ENCODE measurements at places on chromosomes 3 and 15.
A peak's percentile ranks its signal among the peaks of the same experiment; 100 is the strongest.

GRCh38 chr3:172082269-172082668 is 42.9 kb downstream of the FNDC3B start:
- no peak for DNase-seq

- no peak for DNase-seq
Measured at GRCh38 chr3:83500931-83501330, 1457.9 kb upstream of the CADM2 start.

DNA sequence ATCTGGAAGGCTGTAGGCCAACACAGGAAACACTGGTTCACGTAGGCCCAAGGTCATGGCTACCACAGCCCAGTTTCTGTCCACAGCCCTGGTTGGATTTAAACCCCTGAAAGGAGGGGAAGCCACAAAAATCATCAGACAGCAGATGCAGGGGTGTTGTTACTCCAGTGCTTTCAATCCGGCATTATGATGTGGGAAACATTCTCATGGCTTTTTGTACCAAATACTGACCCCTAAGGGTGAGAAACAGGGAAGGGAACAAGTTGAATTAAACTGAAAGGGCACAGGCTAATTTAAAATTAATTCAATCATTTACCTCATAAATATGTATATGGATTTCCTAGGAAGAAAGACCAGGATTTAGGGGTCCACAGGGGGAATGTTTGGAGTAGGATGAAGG is 375.6 kb downstream of the CTNNB1 start:
- DNase-seq, result no peak

GRCh38 chr3:153830552-153830951 is 290.6 kb upstream of the ARHGEF26 start:
- DNase-seq, result no peak

- DNase-seq, result no peak
Measured at GRCh38 chr3:102712896-102713295, 278.1 kb downstream of the ZPLD1 start.

DNA sequence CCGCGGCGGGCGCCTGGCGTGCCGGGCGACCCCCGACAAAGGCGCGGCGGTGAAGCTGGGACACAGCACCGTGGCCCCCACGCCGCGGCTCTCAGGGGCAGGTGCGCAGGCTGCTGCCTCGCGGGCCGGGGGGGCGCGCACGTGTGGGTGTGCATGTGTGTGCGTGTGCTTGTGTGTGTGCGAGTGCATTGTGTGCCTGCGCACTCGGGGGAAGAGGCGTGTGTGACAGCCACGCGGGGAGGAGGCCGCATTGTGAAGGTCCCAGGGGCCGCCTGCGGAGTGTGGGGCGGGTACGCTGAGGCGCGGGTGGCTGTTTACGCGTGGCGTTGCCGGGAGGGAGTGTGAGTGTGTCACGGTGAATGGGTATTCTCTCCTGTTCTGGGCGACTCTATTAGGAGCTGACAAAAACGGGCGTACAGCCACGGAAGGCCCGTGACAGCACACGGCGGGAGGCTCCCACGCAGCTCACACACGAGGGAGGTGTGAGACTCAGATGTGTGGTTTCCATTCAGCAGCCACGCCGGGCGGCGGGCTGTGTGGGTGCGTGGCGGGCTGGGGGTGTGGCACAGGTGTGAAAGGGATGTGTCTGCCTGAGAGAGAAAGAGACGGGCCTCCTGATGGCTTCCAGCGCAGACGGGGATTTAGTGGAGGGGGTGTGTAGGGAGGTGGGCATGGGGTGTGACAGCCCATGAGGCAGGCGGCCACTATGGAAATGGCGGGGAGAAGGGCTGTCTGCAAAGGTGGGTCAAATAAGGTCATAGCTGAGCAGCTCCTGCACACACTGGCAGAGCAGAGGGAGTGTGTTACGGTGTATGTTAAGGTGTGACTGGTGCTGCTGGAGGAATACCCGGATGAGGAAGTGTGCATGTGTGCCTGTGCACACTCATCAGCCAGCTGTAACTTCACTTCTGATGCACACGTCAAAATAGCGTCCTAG is 750 bp downstream of the PODXL2 start:
- peak; percentile 61 for DNase-seq

DNA sequence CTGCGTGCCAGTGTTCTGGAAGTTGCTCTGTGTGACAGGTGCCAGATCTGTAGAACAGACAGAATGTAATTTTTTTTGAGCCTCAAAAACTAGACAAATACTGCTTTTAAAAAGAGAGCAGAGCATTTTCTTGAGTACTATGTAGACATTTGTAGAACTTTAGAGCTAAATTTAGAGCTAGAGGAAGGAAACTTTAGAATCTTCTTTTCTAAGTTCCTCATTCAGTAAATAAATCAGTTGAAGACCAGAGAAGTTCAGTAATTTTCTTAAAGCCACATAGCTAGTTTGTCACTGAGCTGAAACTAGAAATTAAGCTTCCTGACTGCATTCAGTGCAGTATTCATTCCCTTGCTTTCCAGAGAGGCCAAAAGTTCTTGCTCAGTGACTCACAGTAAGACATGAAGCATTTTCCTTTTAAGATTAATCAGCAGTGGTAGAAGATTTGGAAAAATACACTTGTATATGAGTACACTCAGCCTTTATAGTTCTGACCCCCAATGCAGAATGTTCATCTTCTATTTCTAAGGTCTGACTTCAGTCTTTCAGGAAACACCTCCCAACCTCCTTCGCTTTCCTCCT is 83.6 kb upstream of the TSEN2 start:
- DNase-seq, result no peak

GRCh38 chr15:47997195-47998080 is 123.4 kb upstream of the SLC24A5 start:
- no peak for DNase-seq

- DNase-seq, result no peak
Measured at GRCh38 chr3:113695431-113695785, 1.0 kb downstream of the USF3 start.

DNA sequence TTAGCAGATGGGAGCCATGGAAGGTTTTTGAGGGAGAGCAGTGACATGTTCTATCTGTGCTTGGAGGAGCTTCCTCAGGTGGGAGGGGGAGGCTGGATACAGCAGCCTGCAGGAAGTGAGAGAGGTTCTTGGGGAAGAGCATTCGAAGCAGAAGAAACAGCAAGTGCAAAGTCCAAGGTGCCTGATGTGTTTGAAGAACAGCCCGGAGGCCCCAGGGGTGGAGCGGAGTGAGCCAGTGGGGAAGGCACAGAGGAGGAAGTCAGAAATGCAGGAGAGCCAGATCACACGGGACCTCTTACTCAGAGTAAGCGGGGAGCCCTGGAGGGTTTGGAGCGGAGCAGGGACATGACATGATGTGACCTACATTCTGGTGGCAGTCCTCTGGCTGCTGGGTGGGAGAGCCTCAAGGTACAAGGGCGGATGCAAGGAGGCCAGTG is 10.8 kb downstream of the ITGA11 start:
- DNase-seq, result no peak

GRCh38 chr3:71050538-71051258 is 532.8 kb downstream of the FOXP1 start:
- no peak for DNase-seq

- no peak for DNase-seq
Measured at GRCh38 chr15:74831813-74832495, 5.5 kb downstream of the CPLX3 start.

- DNase-seq, result no peak
Measured at GRCh38 chr3:137641879-137642704, 122.0 kb upstream of the SOX14 start.

GRCh38 chr3:44223299-44223698 is 18.4 kb upstream of the TOPAZ1 start:
- DNase-seq, result no peak

DNA sequence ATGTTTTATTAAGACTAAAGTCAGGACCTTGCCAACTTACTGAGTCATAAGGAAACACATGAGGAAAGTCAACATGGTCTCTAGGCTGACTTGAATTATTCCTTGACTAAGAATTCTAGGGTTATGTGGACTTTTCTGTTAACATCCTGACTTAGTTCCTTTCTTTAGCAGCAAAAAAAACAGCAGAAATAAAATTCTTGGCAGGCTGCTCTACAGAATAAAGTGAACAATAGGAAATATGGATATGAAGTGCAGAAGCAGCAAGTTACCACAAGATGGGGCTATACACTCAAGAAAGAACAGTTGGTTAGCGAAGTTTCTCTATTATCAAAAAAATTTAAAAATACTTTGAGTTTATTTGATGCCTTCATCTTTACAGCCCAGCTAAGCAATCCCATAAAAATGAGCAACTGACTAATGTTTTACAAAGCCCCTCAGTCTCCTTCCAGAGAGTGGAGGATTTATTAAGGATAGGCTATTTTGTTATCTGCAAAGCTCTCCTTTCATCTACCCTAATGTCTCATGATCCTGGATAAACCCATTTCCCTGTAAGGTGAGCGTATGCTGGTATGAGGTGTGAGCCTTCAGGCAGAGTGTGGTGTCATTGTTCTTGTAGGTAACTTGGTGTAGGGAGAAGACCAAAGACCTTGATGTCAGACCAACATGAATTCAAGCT is 23.1 kb upstream of the MCCC1 start:
- DNase-seq, result peak; percentile 50

GRCh38 chr3:66617351-66617750 is 116.5 kb upstream of the LRIG1 start:
- no peak for DNase-seq

GRCh38 chr3:192514081-192514753 is 213.1 kb downstream of the FGF12 start:
- DNase-seq, result peak; percentile 53

DNA sequence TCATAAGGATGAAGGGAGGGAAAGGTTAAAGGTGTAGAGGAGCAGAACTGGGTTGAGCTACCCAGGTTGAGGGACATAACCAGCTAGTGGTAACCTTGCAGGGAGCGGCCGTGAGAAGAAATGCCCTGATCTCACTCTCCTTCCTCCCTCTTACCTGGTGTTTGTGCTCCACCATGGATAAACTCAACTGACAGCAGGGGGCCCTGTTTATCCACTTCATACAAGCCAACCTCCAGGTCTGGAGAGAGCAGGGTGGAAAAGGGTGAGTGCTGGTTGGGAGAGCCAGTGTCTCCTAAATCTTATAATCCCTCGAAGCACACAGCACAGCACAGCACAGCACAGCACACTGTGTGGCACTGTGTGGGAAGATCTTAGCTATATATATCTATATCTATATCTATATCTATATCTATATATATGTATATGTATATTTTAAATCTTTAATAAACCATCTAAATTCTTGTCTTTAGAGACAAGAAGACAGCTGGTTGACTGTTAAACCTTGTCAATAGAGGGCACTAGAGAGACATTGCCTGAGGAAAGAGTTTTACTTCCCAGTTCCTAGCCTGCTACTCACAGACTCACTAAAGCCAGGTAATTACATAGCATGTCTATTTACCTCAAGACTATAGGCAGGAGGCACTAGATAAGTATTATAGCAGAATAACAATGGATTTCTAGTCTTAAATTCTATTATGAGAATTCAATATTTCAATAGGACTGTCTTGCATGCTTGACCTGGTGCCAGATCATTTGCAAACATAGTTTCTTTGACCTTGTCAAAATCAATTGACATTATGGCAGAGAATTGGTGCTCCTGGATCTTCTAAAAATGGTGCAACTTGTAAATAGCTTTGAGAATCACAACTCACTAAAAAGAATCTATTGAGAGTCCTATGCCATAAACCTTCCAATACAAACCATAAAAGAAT is 21.7 kb upstream of the FMN1 start:
- DNase-seq, result no peak

GRCh38 chr3:184757022-184757651 is 45.3 kb upstream of the MAGEF1 start:
- DNase-seq, result no peak

DNA sequence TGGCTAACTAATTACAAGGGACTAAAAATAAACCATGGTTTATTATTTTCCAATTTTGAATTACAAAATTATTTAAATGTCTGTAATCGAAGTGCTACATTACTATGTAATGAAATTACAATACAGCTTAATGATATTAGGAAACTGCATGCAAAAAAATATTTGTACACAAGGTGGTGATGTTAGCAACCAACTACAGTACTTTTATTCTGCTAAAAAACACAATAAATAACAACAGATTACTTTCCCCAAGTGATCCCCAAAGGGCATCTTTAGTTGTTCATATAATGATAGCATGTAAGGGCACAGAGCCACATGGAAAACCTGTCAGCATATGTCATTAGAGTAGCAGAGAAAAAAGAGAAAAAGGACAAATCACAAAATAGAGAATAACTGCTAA is 147.5 kb upstream of the SOX2 start:
- no peak for DNase-seq

GRCh38 chr15:90059208-90059985 is 42.9 kb downstream of the IDH2 start:
- DNase-seq, result no peak

GRCh38 chr3:99248913-99249312 is 347.4 kb upstream of the DCBLD2 start:
- DNase-seq, result no peak

- DNase-seq, result no peak
Measured at GRCh38 chr15:33846142-33846541, 122.2 kb upstream of the CHRM5 start.

DNA sequence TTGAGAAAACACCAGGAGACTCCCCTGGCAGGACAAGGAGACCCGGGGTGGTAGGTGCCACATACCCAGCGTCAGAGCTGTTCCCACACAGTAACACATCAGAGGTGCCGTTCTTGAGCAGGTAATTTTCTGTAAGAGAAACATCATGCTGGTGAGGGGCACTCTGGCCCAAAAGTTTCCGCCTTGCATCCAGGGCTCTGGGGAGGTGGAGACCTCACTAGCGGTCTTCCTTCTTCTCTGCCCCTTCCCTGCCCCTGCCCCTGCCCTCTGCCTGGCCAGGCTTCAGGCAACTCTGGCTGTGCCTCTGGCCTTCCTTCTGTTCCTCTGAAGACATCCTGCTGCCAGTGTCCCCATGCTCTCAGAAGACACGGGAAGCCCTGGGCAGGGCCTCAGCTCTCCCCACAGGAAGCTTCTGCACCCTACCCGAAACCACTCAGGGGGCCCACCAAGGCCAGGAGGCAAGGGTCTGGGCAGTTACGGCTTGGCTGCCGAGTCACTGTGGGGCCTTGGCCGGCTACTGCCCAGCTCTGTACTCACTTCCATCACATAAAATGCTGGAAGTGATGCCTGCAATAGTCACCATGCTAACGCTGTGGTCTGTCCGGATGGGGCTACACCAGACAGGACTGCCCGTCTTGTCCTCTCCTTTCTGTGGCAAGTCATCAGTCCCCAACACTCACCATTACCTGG is 41.3 kb downstream of the SCN5A start:
- no peak for DNase-seq

GRCh38 chr3:183074261-183074660 is 25.0 kb downstream of the MCCC1 start:
- no peak for DNase-seq

GRCh38 chr15:50209809-50210208 is 27.8 kb downstream of the SLC27A2 start:
- no peak for DNase-seq

All from D341Med (cell line).